ENCODE measurements at places on chromosomes 1 and 21.

DNA sequence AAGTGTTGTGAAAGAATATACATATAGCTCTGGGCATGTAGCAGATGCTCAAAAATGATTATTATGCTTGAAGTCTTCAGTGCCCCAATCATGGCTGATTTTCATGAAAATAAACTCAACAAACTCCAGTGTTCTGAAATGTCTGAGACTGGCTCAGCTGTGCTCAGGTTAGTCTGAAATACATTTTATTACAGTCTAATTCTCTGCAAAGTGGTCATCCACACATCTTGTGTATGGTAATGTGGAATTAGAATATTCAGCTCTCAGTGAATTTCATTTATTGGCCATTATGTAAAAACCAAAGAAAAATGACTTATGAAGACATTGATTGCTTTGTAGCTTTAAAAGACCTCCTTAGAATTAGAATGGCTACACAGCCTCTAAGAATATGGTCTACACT is 109.9 kb downstream of the DISC1 start:
- no peak for DNase-seq

- DNase-seq: no peak
These were observed 489.2 kb upstream of the C1orf87 start for GRCh38 chr1:60562740-60563139.

GRCh38 chr1:97824200-97824599 is 96.6 kb downstream of the DPYD start:
- DNase-seq: no peak

GRCh38 chr1:172630056-172630818 is 28.7 kb upstream of the FASLG start:
- DNase-seq: no peak

- no peak for DNase-seq
These were observed 33.9 kb downstream of the TRIM62 start for GRCh38 chr1:33147997-33148314.

- DNase-seq: no peak
These were observed 81.3 kb downstream of the RGS2 start for GRCh38 chr1:192890134-192890533.

DNA sequence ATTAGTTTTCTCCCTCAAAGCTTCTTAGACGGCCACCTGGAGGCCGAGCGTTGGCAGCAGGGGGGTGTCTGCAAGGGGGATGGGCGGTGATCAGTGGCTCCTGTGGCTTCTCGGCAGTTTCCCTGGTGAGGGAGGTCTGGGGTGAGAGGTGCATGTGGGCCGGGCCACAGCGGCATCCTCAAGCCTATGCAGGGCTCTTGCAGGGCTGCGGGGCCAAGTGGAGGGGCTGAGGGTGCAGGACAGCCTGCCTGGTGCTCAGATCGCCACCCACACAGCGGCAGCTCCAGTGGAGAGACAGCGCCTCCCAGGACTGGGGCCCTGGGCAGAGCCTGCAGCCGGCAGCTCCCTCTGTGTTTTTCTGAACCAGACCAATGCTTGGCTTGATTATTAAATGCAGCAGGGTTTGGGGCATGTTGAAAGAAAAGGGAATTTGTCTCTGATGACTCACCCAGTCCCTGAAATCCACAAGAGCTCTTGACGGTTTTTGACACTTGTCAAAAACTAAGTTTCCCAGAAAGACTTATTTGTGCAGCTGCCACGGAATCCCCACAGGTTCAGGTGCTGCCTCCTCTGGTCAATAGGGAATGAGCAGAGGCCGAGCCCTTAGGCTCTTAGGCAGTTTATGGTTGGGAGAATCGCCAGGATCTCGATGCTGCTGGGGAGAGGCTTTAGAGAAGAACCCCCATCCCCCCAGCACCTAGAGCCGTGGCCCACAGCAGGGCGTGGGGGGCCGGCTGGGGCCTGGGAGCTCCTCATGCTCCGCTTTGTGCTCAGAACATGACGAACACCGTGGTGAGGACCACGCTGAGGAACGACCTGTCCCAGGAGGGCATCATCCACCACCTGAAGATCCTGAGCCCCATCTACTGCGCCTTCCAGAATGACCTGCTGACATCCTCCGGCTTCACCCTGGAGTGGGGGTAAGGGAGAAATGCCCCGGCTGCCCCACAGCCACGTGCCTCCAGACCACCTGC is 54.7 kb downstream of the UMODL1 start:
- no peak for DNase-seq

GRCh38 chr1:46638921-46639320 is 22.3 kb upstream of the MOB3C start:
- DNase-seq: no peak

- DNase-seq: no peak
These were observed 126.8 kb downstream of the ITSN1 start for GRCh38 chr21:33769057-33769456.

DNA sequence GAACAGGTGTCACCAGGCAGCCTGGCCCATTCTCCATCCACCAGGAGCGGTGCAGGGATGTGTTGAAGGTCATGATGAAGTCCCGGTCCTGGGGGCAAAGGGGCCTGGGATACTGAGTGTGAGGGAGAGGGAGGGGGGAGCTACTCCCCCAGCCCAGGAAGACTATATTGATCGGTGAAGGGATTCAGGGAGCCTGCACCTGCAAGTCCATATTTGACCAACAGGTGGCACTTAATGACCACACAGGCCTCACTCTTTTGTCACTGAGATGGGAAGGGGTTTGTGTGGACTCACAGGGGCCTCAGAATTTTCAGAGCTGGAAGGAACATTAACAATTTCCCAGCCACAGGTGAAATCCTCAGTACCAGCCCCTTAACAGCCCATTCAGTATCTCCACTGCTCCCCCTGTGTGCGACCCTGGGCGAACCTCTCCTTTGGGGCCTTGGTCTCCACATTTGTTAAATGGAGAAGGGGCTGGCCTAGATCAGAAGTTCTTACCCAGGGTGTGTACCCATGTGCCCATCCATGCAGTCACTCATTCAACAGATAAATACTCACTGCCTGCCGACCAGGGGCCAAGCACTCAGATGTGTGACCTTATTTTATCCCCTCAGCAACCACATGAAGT is 55.6 kb downstream of the NKAIN1 start:
- peak; percentile 60 for DNase-seq

DNA sequence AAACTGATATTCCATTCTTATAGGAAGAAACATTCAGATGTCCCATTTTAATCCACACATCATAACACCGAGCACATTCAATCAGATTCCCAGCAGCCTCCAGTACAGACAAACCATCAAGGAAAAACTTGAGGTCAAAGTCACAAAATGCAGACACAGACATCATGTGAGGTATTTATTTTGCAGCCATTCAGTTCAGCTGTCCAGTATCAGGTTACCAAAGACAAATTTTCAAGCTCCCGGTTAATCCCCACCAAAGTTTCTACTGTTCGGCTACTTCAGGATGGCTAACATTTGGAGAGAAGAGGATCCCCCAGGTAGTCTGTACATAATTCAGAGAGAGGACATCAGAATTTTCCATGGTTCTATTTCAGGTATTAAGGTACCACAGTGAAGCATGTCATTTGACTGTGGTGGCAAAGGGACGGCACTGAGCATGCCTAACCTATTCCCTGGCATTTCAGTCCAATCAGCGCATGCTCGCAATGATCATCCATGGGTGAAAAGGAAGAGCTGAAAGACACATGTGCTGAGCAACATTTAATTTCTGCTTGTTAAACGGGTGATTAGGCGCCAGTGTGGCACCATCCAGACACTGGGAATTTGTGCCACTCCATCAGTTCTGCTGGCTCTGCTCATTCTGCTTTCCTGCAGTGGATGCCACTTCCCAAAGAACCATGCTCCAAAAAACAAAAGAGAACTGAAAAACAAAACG is 13.6 kb upstream of the NDC1 start:
- no peak for DNase-seq

- peak; percentile 69 for DNase-seq
These were observed 147.0 kb downstream of the GABPA start for GRCh38 chr21:25881524-25882376.

- no peak for DNase-seq
These were observed 97.1 kb upstream of the C1orf87 start for GRCh38 chr1:60170709-60171108.

GRCh38 chr1:55443175-55443915 is 228.2 kb upstream of the USP24 start:
- no peak for DNase-seq

DNA sequence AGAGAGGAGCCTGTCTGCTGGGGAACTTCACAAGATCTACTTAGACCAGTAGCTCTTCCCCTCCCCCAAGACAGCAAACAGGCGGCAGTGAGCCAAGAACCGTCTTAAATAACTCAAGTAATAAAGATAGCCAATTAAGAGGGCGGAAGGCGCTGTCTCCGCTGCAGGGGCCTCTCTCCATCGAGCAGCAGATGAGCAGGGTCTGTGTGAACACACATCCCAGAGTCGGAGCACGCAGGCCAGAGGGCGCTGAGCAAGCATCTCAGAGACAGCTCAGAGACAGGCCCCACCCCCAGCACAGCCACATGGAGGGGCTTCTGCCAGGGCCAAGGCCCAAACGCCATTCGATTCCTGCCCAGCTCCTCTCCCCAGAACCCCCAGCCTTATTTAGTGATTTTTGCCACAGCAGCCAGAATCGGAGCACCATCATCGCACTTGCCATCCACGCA is 11.1 kb downstream of the IFFO2 start:
- DNase-seq: no peak

DNA sequence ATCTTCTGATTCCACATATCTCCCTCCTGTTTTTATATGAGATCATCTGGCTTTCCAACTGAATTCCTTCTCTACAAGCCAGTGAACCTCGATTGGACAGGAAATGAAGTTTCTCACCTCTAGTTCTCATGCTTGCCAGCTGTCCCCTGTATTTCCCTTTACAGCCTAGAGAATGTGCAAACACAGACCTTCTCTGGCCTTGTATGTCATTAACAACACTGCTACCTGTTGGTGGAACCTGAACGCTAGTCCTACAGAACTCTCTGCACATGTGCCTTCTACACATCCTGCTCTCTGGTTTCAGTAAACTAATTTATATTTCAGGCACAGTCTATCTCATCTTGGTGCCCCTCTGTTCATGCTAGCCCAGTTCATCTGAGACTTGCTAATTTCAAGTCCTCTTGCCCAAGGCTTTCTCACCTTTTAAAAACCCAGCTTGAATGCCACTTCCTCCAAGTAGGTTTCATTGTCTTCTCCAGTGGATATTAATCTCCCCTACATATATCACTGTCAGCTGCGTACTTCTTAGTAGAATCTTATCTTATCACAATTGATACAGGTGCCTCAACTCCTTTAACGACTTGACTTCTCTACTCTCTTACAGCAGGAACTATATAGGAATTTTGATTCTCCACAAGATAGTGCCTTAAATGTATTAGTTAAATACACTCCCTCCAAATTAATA is 549.9 kb downstream of the PLPP3 start:
- DNase-seq: no peak
